ENCODE measurements at places on chromosomes 7 and 10. TPM values are rescaled to one million over a fixed set of nuclear protein-coding genes. Genes with fewer than 3 reads are reported as not detected.

DNA sequence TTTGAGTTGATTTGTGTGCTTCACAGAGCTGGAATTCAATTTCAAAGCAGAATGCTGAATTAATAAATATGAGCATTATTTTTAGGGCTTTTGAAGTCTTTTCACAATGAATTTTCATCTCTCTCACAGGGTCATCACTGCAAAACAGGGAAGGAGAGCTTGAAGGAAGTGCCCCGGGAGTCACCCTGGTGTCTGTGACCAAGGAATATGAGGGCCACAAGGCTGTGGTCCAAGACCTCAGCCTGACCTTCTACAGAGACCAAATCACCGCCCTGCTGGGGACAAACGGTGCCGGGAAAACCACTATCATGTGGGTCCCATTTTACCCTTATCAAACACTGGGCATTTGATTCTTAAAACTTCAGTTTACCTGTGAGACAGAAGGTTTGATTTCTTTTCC, 217.7 kb downstream of the ABCA13 start:
- no peak for DNase-seq

- no peak for DNase-seq
Observed at GRCh38 chr10:62736168-62736546, 68.4 kb upstream of the ADO start.

- DNase-seq, result no peak
Observed at GRCh38 chr7:131827421-131827820, 271.0 kb upstream of the PODXL start.

The PNLIP gene
- 5.4 TPM for total RNA-seq

The SEMA3C gene
- 44.1 TPM for total RNA-seq

All from mucosa of gallbladder (tissue), 1 donor.